ENCODE measurements at places on chromosomes 1 and 21.

GRCh38 chr1:190935925-190936324 lies 458.3 kb upstream of the BRINP3 start:
- no peak for DNase-seq

DNA sequence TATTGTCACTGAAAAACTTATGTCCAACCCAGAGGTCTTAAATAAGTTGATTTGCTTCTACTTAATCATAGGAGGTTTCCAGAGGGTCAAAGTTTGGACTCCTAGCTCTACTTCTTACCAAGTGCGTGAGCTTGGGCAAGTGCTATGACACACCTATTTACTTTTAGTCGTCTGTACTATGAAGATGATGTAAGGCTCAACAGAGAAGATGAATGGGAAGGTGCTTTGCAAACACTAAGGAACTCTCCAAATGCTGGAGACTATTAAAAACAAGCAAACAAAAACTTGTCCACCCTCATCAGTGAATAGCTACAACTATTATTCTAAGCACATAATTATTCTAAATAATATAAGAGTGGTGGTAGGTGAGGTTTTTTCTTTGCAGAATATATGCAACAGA lies 232.3 kb upstream of the USP24 start:
- no peak for DNase-seq

GRCh38 chr1:196960854-196961253 lies 16.5 kb upstream of the CFHR5 start:
- DNase-seq, result no peak

DNA sequence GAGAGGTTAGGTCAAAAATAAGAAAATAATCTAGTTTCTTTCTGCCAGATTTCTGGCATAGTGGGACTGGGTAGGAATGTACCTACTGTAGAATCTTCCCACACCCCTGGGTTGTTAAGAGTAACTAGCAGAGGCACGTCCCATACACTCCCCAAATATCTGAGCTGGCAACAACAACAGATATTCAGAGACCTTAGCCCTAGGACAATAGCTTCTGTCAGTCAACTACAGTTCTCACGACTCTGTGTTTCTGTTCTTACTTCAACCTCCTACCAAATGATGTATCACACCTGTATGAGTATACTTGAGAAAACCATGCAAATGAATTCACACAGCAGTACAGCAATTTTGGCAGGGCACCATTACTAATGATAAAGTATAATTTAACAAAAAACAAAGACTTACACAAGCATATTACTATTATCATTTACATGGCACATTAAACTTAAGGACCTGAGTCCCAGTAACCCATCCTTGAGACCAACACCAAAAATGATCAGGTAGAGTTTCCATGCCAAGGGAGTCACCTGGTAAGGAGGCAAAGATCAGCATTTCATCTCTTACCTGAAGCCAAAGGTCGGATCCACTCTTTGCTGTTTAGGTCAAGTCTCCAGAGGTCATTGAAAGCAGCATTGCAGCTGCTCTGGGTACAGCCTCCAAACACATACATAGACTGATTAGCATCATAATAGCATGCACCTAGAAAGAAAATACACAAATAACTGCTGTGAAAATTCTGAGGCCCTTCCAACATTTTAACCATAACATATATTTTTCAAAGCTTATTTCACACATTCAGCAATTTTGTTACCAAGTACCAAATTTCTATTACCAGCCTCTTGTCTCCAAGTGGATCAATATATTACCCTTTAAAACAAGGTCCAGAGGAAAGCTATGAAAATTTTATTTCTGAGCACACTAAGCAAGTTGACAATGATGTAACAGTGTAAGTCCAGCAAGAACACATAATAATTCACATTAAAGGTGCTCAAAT lies 57.5 kb upstream of the CPLANE2 start:
- DNase-seq, result no peak

DNA sequence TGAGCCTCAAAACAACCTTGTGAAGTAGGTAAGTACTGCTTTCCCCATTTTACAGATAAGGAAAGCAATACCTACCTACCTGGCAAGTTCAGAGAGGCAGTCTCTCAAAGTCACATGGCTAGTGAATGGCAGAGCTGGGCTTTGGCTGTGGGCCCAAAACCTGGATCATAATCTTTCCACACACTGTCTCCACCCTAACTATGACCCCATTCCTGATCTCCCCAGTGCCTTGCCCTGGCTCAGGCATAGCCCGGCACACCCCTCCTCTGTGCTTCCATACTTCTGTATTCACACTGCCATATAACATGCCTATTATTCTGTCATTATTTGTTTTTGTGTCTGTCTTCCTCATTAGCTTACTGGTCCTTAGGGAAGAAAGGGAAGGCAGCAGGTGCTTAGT lies 15.9 kb downstream of the GNG12 start:
- DNase-seq, result no peak

- no peak for DNase-seq
These were observed 45.2 kb upstream of the DPT start for GRCh38 chr1:168774241-168774640.

GRCh38 chr1:160855181-160855981 lies 7.3 kb downstream of the CD244 start:
- no peak for DNase-seq

DNA sequence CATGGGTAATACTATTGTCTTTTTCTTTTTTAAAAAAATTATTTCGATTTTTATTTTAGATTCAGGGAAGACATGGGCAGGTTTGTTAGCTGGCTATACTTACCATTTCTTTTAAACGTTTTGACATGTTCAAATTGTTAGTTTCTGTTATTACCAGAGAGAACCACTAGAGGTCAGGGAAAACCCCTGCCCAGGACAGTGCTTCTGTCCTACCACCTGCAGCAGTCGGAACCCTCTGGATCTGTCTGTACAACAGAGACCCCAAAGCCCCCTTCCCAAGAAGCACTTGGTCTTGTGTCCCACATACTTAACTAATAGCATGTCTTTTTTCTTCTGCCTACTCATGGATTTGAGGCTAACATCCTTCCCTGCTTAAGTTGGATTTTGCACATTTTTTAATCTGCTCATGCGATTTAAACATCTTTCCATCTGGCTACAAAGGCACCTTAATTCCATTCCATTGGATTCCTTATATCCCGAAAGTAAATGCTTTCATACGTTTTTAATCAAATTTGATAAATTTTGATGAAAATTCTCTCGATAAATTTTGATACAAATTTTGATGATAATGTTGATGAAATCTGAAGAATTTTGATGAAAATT lies 10.0 kb upstream of the C1orf115 start:
- DNase-seq, result peak; percentile 27

DNA sequence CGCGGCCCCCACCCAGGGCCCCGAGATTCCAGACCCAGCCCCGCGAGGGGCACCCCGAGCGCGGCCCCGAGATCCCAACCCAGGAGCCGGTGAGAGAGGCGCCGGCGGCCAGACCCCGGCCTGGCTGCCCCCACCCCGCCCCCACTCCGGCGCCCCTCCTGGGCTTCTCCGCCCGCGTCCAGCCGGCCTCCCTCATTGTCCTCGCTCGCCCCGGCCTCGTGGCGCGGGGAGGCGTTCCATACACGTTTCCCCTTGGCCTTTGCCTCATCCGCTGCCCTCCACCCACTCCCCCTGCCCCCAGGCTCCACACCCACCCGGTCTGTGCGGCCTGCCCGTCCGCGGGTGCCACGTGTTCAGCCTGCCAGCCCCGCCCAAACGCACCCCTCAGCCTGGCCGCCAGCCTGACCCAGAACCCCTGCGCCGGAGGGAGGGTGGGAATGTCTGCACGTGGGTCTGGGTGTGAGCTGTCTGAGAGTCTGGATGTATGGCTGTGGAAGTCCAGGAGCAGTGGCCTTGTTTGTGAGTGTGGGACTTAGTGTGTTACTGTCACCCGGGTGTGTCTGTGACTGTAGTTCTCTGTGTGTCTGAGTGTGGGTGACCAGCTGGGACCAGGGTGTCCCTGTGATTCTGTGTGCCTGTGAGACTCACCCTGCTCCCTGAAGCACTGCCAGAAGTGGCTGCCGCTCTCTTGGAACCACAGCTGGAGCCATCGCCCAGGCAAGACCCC lies 681 bp downstream of the B4GALT2 start:
- no peak for DNase-seq

GRCh38 chr1:36224537-36225282 lies 467 bp downstream of the THRAP3 start:
- DNase-seq, result no peak

DNA sequence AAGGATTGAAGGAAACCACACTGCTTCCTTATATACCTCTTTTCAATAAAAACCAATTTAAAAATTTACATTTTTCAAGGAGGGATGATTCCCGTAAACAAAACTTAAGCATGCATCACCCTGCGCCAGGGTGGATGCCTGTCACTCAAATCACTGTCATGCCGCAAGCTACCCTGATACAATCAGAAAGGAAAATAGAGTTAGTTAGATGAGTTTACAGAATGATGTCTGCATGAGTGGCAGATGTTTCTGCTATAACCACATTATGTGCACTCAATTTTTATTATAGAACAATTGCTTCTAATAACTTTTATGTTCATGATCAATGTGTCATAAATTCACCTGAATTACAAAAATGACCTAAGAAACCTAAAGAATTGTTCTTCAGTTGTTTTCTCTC lies 123.4 kb upstream of the ADGRL4 start:
- no peak for DNase-seq

- DNase-seq, result peak; percentile 65
These were observed at the start of gene RUSC1 for GRCh38 chr1:155320661-155321617. RUSC1 (plus strand) TSS chr1:155320894; CDS start chr1:155321774, 880 bp downstream.

DNA sequence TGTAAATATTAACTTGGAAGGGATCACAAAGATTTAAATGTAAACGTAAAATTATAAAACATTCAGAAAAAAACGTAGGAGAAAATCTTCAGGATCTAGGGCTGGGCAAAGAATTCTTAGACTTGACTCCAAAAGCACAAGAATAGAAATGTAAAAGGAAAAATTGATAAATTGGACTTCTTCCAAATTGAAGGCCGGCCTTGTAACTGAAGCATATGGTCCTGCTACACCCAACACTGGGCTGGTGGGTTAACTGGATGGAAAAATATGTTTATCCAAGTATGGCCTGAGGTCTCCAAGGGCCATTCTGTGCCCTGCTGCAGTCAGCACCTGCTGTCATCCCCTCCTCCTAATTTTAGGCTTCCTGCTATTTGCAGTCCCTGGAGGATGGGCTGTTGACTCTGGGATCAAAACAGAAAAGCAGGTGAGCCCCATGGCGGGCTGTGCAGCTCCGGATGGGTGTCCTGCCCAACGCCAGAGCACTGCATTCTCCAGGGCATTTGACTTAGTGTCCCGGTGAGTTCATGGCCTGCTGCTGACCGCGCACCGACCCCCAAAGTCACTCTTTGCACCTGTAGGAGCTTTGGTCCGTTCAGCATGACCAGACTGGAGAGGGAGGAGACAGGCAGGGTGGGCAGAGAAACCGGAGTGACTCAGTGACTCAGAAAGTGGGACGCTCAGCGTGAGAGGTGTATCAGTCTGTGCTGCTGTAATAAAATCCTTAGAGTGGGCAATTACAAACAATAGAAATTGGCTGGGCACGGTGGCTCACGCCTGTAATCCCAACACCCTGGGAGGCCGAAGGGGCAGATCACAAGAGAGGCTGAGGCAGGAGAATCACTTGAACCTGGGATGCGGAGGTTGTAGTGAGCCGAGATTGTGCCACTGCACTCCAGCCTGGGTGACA lies 6.1 kb upstream of the AIRE start:
- no peak for DNase-seq

- DNase-seq, result no peak
These were observed 21.5 kb downstream of the PRKACB start for GRCh38 chr1:84165601-84166000.

- DNase-seq, result no peak
These were observed 37.6 kb downstream of the C1orf87 start for GRCh38 chr1:60035921-60036320.

GRCh38 chr21:25586326-25586725 lies 21.0 kb downstream of the MRPL39 start:
- DNase-seq, result no peak

DNA sequence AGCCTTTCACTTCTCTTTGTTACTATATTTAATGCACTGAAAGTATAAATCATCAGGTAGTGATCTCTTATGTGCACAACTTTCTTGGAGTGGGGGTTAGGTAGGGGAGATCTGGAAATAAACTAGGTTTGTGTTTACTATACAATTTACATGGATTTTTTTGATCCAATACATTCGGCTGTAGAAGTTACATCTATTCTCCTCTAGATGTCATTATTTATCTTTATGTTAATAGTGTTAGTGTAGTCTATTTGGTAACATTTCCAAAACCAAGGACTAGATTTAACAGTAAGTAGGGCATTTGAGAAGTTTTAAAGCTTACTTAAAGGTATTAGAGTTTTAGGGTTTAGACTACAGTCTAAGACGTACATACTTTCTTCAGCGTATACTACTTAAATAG lies 5.4 kb downstream of the VPS45 start:
- peak; percentile 23 for DNase-seq

- DNase-seq, result no peak
These were observed 66.8 kb upstream of the LAX1 start for GRCh38 chr1:203698144-203698543.

DNA sequence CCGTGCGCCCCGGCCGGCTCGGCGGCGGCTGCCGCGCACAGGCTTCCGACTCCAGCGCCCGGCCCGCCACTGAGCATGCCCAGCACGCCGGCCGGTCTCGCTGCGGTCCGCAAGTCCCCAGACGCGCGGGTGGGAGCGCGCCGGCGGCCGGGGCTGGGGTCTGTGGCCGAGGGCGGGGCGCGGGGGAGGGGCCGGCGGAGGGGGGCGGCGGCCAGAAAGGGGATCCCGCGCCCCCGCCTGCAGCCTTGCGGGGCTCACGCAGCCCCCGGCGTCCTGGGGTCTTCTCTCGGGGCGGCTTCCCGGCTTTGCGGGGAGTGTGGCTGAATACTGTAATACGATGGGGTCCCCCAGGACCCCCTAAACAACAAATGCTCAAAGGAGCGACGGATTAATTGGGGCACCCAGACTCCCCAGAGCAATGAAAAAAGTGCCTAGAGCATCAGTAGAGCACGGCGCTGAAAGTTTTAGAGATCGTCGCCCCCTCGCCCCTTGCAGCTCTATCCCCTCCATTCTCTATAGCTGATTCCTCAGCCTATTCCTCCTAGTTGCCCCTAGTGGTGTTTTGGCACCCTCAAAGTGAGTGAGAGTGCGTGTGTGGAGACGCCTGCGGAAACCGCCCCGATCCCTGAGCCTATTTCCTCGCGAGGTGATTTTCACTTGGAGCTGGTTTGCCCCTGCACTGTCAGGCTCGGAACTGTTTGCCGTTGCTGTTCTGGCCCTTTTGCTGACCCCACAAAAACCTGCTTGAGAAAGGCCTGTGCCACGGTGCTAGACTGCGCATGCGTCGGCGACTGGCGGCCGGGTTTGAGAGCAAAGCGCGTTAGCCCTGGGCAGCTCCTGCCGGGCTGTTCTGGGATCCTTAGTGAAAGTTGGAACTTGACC lies at the start of gene VAV3:
VAV3 (minus strand) TSS at position 71 of the 882 bp plus-strand sequence. CDS start 311 bp downstream, outside the sequence.
- peak; percentile 17 for DNase-seq

DNA sequence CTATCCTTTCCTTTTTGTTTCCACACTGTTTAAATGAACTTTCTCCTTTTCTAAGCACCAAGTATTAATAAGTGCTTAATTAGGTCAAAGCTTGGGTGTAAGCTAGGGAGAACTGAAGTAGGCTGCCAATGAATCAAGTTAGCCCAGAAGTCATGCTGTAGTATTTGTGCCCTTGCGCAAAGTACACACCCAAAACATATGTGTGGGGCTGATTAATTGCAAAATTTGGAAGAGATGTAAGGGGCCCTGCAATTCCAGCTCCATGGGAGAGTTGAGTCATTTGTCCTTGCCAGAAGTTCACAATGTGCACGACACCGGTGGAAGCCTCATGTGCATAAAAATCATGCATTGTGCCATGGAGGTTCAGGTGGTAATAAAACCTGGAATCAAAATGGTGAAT lies 18.6 kb upstream of the NTNG1 start:
- no peak for DNase-seq

GRCh38 chr1:30662291-30662840 lies 61.0 kb downstream of the MATN1 start:
- no peak for DNase-seq

All from T-helper 1 cell (primary cell).